Activated T-cell treated with anti-CD3 and anti-CD28 coated beads, Interleukin-2, amount 50 U/mL, for 4 hours (primary cell): ENCODE measurements at places on chromosomes 3 and 15.

DNA sequence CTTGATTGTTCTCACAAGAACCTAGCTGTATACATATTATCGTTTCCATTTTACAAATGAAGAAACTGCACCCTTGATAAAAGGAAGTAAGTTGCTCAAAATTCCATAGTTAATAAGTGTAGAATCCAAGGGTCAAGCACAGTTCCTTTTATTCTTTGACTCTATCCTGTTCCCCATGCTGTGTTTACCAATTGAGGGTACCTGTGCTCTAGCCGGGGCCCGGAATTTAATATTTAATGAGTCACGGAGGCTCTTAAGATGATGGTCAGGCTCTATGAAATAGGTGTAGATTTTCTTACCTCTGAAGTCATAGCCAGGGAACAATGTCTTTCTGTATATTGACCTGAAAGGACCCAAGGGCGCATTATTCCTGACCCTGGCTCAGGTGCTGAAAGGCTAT lies 65.2 kb downstream of the LPP start:
- no peak for DNase-seq

DNA sequence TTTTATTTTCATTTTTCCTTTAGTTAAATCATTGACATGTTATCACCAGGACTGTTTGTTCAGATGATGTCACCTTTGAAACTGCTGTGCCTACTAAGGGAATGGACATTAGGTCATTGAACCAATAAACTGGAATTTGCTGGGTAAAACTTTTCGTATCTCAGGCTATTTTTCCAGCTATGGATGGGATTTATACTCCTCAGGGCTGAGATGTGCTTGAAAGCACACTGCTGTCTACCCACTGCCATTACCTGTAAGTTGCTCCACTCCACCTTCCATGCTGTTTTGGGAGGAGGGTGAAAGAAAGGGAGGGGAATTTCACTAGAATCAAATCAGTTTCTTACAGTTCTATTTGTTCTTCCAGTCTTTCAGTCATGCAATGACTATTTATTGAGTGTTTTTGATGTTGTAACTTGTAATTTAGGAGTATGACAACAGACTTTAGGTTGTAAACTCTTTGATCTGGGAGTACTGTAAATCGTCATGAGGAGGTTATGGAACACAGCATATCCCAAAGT lies 11.3 kb downstream of the EHD4 start:
- DNase-seq = no peak

GRCh38 chr15:36499412-36500389 lies 79.7 kb upstream of the CDIN1 start:
- DNase-seq = no peak

- no peak for DNase-seq
Measured at GRCh38 chr15:66839506-66840112, 137.6 kb downstream of the SMAD6 start.

DNA sequence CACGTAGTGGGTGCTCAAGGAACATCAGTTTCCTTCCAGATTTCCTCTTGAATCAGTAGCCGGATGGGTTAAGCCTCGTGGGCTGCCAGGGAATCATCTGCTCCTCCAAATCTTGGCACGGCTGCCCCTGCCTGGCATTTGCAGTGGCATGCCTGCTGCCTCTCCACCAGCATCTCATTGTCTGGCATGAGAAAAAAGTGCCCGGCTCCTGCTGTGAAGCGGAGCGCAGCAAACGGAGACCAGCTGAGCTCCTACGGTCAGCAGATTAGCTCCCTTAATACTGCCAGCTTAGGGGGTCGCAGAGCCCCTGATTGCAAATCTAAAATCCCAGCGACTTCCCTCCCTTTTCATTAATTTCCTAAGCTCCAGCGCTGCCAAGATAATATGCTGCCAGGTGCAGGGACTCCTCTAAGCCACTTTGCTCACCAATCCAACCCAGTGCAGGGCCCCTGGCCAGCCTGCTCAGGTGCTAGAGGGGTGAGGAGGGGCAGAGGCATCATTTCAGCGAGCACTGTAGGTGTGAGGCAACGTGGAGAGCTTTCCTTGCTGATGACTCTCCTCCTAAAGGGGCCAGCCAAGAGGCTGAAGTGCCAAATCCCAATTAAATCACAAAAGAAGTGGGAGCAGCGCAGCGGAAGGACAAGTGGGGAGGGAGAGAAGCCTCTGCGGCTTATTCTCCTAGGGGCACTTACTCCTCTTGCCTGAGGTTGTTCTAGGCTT lies 49.6 kb upstream of the ST8SIA2 start:
- no peak for DNase-seq

- no peak for DNase-seq
Measured at GRCh38 chr3:12486001-12486400, 1.7 kb downstream of the TSEN2 start.
